ENCODE measurements at places on chromosomes 2 and 18.

GRCh38 chr2:127418300-127419111 is at the start of gene PROC:
PROC (plus strand) TSS chr2:127418427; CDS start chr2:127419943, 1,516 bp downstream.
- no peak for DNase-seq

- DNase-seq: no peak
Observed at GRCh38 chr2:102033031-102033749, 41.4 kb downstream of the IL1R2 start.

DNA sequence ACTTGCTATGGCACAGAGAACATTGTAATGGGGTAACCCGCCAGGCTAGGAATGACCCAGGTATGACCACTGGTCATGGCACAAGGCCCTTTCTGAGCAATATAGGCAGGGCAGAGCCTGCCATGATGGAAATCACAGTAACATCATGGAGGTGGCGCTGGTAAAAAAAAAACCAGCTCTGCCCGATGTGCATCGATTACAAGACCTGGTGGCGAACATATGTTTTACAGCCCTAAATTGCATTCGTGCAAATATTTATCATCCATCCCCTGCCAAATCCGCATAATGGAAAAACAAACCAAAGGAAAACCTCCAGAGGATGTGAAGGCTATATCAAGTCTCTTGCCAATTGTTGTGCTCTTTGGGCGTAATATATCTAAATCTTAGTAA is 60.6 kb downstream of the SEMA4F start:
- no peak for DNase-seq

- DNase-seq: no peak
Observed at GRCh38 chr2:66171530-66171929, 263.4 kb upstream of the MEIS1 start.

DNA sequence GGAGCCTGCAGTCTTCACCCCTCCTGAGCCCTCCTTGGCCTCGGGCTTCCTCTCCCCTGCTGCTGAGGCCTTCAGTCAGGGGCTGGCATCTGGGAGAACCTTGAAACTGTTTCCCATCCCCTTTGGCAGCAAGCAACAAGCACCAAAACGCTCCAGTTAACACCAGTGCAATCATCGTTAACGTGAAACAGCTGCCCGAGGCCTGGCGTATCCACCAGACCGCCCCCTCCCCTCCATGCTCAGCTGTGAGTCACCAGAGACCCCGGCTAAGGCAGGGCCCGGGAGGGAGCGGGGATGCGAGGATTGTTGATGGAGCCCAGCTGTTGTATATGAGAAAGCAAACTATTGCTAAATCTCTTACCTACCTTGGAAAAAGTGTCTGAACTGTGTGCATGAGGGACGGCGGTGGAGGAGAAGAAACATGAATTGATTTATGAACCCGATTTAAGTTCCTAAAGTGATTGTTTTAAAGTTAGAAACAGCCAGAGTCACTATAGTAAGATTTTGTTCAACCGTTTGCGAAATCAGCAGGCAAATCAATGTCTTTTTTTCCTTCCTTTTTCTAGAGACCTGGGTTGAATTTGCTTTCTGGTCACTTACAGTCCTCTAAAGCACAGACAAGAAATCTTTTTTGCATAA is 5.2 kb downstream of the ZFP36L2 start:
- DNase-seq: peak; percentile 42

GRCh38 chr2:226649871-226650660 is 149.6 kb downstream of the IRS1 start:
- DNase-seq: peak; percentile 25

- DNase-seq: no peak
Observed at GRCh38 chr2:137507237-137507636, 457.0 kb upstream of the HNMT start.

GRCh38 chr2:112001136-112001715 is 53.8 kb upstream of the TMEM87B start:
- no peak for DNase-seq

DNA sequence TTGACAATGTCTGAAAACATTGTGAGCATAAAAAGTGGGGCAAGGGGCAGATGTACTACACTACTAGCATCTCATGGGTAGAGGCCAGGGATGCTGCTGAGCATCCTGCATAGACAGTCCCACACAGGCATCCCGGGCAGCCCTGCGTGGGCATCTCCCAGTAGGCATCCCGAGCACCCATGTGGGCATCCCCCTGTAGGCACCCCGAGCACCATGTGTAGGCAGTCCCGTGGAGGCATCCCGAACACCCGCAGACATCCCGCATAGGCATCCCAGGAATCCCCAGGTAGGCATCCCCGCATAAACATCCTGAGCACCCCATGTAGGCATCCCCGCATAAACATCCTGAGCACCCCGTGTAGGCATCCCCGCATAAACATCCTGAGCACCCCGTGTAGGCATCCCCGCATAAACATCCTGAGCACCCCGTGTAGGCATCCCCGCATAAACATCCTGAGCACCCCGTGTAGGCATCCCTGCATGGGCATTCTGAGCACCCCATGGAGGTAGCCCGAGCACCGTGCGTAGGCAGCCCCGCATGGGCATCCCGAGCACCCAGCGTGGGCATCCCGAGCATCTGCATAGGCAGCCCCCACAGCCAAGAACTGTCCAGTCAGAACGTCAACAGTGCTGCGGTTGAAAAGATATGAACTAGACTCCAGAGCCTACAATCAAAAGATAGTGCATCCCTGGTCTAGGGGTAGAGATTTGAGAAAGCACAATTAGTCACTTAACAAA is 273.5 kb downstream of the NBAS start:
- no peak for DNase-seq

DNA sequence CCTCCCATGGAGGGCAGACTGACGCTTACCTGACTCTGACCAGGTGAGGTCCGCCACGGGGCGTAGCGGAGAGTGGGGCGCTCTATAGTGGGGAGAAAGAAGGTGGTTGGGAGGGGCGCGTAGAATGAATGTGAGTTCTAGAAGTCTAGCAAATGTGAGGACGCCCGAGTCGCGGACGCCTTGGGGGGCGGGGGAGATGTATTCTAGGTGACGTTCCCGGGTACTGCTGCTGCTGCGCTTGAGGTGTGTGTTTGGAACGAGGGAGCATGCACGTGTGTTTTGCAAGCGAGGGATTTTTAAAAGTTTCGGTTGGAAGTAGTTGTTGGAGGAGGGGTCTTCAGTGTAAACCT is 758 bp downstream of the RIF1 start:
- DNase-seq: peak; percentile 46

DNA sequence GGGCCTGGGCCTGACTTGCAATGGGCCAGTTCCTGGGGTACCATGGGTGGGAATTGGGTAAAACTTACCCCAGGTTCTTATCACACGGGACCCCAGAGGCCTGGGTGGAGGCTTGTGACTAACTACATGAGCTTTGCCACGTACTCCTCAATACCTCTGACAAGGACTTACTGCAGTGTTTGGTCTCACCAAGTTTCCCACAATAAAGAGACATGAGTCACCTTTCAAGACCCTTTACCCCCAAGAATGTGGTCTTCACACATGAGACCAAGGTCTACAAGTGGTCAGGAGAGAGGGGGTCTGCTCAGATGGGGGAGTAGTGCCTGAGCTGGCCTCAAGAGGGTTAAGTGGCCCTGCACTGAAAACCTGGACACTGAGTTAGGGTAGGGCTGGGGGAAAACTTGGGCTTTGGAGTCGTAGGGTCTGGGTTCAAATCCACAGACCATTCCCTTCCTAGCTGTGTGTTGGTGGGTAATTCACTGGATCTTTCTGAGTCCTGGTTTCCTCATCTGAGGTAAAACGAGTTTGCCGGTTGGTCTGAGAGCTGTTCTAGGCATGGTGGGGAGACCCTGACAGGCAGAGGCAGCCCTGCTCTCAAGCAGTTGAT is 2.0 kb upstream of the GNLY start:
- no peak for DNase-seq

DNA sequence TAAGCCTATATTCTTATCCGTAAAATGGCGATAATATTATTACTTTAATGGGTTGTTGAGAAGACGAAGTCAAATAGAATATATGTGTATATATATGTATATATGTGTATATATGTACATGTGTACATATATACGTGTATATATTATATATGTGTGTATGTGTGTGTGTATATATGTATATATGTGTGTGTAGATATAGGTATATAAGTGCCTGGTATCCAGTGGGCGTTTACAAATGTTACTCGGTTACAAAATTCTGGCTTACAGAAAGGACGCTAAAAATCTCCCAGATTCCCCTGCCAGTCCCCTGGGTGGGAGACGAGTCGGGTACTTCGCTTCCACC is 295 bp upstream of the MTX2 start:
- no peak for DNase-seq

DNA sequence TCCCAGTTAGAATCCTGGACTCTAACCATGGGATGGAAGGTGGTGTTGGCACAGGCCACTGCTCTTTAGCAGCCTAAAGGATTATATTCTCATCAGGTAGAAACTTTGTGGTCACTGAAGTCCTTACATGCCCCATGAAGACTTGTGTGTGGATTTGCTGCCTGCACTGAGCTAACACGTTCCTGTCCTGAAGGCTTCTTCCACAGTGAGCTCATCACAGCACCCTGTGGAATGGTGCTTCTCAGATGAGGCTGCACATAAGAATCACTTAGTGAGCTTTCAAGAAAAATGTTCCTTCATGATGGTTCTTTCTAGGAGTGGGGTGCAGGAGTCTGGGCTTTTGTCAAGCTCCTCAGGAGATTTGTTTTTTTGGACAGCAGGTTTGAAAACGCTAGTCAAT is 26.8 kb downstream of the STAMBP start:
- no peak for DNase-seq

GRCh38 chr2:73893764-73894474 is 1.1 kb downstream of the ACTG2 start:
- no peak for DNase-seq

- peak; percentile 94 for DNase-seq
Observed at GRCh38 chr18:2655178-2655953, at the start of gene SMCHD1. SMCHD1 (plus strand) TSS chr18:2655726; CDS start chr18:2656076, 350 bp downstream.

GRCh38 chr2:225282858-225283710 is 116.4 kb upstream of the NYAP2 start:
- peak; percentile 10 for DNase-seq

- no peak for DNase-seq
Observed at GRCh38 chr2:12951657-12951973, 234.9 kb downstream of the TRIB2 start.

- no peak for DNase-seq
Observed at GRCh38 chr2:199895406-199895805, 15.7 kb upstream of the C2orf69 start.

DNA sequence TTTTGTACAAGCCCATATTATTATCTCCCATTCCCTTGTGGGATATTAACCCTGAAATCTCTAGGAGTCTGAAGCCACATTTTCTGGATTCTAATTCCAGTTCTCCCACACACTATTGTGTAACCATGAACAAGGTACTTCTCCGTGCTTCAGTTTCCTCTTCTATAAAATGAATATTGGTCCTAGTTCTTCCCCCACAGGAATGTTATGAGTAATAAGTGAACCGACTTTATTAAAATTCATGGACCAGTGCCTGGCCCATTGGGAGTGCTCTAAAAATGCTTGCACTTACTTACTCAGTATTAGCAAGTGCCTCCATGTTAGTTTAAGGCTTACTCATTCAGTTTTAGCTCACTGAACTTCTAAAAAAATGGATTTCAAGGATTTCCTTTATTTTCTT is 1.4 kb upstream of the ACMSD start:
- DNase-seq: no peak

- no peak for DNase-seq
Observed at GRCh38 chr2:234448506-234449184, 48.2 kb downstream of the ARL4C start.

GRCh38 chr2:10120158-10120876 is 2.2 kb upstream of the RRM2 start:
- peak; percentile 98 for DNase-seq

DNA sequence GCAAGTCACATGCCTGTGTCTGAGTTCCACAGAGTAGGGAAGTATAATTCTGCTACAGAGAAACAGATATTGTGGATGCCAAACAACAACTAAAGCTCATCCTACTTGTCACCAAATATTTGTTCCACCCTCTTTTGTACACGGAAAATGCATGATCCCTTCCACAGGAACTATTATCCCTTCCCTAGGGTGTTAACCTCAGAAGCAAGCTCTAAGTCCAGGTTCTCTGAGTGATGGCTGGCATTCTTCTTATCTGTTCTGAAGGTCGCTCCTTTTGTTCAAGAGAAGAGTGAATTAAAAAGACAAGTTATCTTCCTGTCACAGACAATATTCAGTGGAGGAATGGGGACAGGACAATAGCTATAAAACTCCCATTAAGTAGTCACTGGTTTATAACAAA is 460.1 kb upstream of the GCFC2 start:
- DNase-seq: no peak

DNA sequence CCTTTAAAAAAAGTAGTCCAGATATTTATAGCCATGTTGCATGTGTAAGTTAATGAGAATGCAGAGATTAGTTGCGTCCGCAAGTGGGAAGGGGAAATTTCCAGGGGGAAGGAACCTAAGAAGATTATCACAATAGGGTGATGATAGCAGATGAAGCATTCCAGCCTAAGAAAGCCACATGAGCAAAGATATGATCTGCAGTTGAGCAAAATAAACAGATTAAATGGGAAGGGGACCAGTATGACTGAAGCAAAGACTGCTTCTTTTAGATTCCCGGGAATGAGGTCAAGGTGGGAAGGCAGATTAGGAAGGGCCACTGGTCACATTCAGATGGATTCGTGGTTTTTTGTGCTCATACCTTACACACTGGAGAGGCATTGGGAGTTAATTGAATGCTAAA is 154.6 kb upstream of the CDH2 start:
- no peak for DNase-seq

DNA sequence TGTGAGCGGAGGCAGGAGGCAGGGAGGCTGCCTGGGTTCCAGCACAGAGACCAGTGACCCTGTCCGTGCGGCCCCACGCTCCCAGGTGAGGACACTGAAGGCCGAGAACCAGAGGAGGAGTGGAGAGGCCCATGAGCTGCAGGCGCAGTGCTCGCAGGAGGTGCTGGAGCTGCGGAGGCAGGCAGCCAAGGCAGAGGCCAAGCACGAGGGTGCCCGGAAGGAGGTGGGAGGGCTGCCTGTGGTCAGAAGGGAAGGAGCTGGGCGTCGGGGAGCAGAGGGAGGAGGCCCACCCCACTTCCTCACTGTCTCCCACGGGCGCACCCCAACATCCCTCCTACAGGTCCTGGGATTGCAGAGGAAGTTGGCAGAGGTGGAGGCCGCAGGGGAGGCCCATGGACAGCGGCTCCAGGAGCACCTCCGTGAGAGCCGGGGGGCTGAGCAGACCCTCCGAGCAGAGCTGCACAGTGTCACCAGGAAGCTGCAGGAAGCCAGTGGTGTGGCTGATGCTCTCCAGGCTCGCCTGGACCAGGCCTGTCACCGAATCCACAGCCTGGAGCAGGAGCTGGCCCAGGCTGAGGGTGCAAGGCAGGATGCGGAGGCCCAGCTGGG is 33.0 kb upstream of the SNED1 start:
- no peak for DNase-seq
